ENCODE measurements at places on chromosomes 13 and 19.

DNA sequence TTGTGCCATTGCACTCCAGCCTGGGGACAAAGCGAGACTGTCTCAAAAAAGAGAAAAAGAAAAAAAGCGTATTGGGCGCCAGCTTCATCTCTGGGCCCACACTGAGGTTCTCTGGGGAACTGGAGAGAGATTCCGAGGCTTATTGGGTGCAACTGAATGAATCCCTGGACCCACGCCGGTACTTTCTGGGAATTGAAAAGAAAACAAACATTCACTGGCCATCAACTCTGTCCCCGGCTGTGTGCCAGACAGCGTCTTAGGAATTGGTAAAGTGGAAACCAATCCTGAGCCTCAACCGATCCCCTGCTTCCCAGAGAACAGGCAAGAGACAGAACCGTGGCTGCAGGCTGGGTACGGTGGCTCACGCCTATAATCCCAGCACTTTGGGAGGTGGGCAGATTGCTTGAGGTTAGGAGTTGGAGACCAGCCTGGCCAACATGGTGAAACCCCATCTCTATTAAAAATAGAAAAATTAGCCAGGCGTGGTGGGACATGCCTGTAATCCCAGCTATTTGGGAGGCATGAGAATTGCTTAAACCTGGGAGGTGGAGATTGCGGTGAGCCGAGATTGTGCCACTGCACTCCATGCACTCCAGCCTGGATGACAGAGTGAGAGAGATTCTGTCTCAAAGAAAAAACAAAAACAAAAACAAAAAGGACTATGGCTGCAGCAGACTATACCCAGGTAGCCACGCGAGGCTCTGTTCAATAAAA is 8.6 kb downstream of the ANO8 start:
- DNase-seq = no peak

- DNase-seq = no peak
Measured at GRCh38 chr19:46361915-46362314, 15.0 kb downstream of the PPP5C start.

DNA sequence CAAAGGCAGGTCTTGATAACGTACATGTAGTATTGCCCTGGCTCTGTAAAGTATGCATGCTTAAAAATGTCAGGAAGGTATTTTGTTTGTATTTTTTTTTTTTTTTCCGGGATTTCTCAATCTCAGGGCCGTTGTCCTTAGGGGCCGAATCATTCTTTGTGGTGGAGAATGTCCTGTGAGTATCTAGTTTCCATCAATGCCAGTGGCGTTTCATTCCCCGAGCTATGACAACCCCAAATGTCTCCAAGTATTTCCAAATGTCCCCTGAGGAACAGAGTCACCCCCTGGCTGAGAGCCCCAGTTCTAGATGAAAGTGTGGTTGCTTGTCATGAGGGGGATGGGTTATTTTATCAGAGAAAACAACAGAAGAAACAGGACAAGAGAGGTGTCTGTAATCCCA is 68.7 kb downstream of the ACSBG2 start:
- DNase-seq = no peak

DNA sequence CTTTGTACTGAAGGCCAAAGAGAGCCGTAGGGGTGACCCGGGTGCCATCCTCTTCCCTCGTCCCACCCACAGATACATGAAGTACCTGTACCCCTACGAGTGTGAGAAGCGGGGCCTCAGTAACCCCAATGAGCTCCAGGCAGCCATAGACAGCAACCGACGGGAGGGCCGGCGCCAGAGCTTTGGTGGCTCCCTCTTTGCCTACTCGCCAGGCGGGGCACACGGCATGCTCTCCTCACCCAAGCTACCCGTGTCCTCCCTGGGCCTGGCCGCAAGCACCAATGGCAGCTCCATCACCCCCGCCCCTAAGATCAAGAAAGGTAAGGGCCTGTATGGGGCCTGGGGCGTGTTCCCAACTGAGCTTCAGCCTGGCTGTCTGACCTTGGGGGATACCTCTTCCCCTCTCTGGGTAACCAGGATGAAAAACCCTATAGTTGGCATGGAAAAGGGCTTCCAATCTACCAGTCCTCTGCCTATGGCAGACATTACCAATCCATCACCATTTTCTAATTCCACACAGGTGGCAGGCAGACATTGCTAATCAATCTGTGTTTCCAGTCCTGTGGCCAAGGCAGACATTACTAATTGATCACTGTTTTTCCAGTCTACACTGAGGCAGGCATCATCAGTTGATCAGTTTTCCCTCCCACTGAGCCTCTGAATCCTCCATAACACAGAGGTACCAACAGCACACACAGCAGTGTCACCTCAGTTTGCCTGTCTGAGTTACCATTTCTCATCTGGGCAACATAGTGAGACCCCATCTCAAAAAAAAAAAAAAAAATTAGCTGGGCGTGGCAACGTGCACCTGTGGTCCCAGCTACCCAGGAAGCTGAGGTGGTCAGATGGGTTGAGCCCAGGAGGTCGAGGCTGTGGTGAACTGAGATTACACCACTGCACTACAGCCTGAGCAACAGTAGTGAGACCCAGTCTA is 19.1 kb upstream of the WDR18 start:
- DNase-seq = no peak

DNA sequence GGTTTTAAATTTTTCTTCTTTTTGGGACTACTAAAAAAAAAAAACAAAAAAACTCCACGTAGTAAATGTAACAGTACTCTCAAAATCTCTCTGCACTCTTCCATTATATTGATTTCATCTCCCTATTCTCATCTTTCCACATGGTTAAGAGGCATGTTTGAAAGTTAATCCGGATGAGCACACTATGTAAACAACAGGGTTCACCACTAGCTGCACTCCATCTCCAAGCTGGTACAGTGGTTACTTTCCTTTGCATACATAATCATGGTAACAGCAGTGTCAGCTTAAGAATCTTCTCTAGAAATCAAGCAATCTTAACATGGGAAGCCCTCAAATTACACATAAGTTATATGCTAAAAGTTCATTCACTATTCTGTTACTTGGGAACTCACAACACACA is 92.6 kb downstream of the MIPEP start:
- DNase-seq = no peak

DNA sequence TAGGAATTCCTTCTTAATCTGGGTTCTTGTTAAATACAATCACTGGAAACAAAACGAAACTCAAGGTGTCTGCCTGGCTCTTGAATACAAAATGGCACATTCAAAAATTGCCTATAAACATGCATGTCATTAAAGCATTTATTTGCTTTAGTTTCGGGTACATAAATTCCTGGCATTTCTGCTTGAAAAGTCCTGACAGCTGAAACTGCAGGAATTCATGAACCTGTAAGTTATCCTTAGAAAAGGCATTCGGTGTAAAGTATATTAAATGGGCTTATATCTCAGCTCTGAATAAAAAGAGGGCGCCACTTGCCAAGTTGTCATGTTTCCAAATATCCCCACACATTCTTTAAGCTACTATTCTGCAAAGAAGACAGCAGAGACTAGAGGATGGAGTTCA is 32.9 kb downstream of the RXFP2 start:
- DNase-seq = no peak

DNA sequence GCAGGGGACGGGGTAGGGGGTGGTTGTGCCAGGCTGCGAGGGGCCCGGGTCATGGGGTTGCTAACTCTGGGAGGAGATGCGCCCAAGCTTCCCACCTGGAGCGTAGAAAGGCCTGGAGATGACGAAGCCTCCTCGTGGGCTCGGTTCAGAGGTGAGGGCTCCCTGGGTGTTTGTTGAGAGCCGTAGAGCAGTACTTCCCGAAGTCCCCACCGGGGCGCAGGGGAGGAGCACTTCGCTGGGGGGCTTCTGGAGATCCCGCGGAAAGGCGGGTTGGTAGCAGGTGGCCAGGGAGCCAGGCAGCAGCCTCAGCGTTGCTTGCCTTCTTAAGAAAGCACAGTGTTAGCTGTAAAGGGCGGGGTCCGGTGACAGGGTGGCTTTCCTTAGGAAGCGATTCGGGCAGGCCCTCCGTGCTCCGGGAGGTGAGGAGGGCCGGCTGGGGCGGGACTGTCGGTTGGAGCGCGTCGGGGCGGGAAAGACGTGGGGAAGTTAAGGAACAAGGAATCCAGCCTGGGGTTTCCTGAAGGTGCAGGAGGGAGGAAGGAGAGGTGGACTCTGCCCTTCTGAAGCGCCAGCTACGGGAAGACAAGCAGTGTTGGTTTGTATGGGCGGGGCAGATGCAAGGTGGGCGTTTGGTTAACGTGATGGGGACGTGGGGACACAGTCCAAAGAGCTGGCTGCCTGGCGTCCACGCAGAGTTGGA is 3.3 kb downstream of the VSTM2B start:
- DNase-seq = no peak

GRCh38 chr13:112743451-112744167 is 53.8 kb downstream of the ATP11A start:
- no peak for DNase-seq

DNA sequence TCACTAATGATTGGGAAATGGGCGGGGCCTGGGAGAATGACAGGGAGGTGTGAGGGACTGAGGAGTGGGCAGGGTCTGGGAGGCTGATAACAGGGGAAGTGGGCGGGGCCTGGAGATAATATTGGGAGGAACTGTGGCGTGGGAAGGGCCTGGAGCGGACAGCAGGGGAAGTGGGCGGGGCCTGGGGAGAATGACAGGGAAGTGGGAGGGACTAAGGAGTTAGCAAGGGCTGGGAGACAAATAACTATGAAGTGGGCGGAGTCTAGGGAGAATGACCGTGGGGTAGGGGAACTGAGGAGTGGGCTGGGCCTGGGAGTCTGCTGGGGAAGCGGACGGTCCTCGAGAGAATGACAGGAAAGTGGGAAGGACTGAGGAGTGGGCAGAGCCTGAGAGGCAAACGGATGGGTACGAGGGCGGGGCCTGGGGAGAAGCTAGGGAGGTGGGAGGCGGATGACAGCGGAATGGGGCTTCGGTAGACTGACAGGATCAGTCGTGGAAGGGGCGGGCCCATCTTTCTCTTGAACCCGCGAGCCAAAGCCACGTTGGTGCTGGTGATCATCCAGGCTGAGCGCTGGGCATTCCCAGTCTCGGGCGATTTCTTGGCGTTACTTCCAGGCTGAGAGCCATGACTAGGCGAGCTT is 14.0 kb upstream of the TUBB4A start:
- DNase-seq = no peak

GRCh38 chr19:43425567-43426392 is 11.1 kb downstream of the TEX101 start:
- no peak for DNase-seq

GRCh38 chr19:17209126-17210036 is 5.8 kb upstream of the USE1 start:
- DNase-seq = no peak

DNA sequence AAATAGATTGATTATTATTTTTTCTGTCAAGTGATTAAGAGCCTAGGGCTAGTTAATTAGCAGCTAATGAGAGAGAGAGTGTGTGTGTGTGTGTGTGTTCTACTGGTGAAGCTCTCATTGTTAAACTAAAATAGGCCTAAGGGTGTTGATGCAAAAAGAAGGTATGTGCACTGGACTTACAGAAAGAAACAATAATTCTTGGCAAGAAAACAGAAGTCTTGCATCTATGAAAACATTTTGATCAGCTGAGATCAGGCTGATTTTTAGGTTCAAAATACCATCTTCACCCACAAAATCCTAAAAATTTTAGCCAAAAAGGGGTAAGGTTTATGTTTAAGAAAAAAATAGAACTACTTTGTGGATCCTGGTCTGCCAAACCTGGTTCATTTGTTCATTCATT is 106.5 kb downstream of the POSTN start:
- DNase-seq = no peak

Measured in vagina (tissue), 2 donors.